ENCODE measurements at places on chromosomes 3 and 15.
A peak's percentile ranks its signal among the peaks of the same experiment; 100 is the strongest.

- no peak for DNase-seq
Observed at GRCh38 chr15:82803793-82804574, 1.9 kb downstream of the FSD2 start.

- no peak for DNase-seq
Observed at GRCh38 chr3:14318646-14319045, 83.8 kb upstream of the SLC6A6 start.

DNA sequence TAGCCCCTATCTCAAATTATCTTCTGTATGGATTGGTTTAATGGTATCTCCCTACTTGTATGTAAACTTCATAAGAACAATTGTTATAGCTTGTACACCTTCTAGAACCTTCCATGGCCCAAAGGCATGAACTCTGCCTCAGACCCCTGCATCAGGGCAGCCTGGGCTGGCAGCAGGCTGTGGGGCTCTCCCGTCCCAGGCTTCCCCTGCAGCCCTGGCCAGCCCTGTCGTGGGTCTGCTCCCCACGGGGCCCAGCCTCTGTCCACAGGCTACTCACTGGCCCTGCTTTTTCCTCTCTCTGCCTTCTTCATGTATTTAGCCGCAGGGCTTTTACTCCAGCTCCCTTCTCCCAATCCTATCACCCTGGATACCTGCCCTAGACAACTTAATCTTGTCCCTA lies 4.4 kb downstream of the SCN5A start:
- no peak for DNase-seq

DNA sequence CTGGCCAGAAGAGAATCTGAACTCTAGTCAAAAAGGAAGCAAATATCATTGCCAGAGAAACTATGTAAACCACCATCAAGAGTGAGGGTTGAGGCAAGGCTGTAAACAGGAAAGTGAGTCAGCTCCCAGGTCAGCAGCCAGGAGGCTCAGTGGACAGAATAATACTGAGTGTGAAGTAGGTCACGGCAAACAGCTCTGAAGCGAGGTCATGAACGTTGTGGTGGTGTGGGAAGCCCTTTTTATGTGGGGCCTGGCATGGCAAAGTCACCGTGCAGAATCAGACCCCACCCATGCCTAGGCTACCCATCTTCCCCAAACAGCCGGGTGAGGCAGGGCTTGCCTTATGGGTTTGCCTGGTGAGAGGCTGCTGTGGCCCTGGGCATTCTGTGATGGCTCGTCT lies 43.9 kb downstream of the THBS1 start:
- DNase-seq = peak; percentile 68

- no peak for DNase-seq
Observed at GRCh38 chr3:197022405-197023231, 7.0 kb downstream of the MELTF start.

DNA sequence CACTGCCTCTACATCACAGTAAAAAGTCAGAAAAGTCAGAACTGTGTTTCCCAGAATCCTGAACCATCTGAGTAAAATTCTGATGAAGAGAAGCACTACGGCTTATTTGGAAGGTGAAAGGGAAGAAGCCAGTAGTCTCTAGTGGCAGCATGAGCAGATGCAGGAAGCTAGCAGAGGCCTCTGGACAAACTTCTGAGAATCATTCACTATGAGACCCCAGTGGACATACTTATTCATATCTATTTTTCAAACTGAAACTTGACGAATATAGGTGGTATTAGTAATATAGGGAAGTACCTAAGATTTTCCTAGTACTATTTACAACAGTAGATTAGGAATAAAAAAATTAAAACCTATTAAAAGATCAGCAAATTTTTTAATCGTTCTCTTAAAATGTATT lies 272.8 kb upstream of the TTC14 start:
- no peak for DNase-seq

DNA sequence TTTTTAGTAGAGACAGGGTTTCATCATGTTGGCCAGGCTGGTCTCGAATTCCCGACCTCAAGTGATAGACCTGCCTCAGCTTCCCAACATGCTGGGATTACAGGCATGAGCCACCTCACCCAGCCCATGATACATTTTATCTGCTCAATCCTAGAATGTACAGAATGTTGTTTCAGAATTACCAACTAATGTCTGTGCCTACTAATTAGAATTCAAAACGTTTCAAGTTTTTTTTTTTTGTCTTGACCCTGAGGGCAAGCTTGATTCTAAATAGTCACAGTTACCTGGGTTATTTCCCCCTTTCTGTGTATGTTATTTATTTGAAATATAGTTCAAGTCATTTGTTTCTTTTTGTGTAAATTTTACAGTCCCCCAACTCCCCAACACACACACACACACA lies 5.3 kb upstream of the KIF23 start:
- DNase-seq = no peak

- no peak for DNase-seq
Observed at GRCh38 chr3:35383719-35384555, 255.4 kb upstream of the ARPP21 start.

GRCh38 chr3:100641471-100642032 lies 32.2 kb downstream of the ADGRG7 start:
- no peak for DNase-seq

DNA sequence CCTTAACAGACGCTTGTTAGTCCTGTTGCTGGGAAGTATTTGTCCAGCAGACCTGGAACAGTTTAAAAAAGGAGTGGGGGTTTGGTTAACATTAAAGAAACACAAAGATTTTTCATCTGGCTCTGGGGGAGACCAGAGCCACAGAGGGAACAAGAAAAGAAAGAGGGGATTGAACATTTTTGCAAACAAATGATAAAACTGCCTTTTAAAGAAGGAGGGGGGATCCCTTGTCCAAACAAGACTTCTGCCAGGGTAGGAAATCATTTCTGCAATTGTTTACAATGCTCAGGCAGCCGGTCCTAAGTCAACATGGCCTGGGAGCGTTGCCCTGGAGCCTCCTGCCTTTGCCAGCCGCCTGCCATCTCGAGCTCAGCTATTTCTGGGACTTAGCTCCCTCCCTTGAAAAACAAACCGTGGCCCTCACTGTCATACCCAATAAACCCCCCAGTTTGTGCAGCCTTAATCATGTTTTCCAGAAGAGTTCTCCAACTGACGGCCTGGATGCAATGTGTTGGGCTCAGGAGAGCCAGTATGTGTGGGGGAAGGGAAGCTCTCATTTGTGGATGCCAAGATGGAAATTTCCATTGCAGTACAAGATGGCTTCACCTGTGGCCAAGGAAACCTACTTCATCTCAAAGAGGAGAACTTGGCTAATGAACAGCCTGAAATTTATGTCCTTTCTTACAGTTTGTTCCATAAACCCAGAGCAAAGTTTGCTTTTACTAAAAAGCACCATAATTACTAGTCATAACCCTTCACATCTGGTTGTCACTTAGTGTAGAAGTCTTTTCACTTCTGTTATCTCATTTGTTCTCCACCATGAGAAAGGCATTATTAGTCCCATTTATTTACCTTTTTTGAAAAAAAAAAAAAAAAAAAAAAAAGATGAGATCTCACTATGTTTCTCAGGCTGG lies 75.9 kb upstream of the RNU6-1 start:
- no peak for DNase-seq

DNA sequence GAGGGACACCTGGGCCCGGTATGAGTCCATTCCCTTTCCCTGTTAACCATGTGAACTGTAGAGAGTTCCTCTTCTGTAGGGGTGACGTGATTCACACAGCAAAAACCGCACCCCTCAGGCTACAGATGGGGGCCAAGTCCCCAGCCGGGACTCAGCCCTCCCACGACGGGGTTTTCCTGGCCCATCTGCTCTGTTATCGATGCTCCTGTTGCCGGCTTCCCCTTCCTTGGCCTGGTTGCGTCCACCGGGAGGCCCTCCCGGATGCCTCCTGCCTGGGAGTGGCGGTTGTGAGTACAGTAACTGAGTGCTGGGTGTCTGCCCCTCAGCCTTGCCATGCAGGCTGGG lies 817 bp upstream of the PLXNA1 start:
- no peak for DNase-seq

DNA sequence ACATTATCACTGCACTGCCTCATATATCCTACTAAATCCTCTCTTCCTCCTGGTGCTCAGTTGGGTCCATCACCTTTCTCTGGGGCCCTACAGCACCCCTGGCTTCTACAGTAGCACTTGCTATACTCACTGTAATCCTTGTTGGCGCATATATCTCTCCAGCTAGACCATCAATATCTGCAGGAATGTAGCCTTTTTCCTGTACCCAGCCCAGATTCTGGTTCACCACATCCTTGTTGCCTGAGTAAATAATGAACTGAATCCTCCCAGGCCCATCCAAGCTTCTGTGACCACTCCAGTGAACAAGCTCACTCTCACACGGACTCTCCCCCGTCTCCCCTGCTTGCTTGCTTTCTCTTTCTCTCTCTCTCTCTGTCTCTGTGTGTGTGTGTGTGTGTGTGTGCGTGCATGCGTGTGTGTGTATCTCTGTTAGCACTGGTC lies 62.5 kb upstream of the LIPC start:
- DNase-seq = no peak
